HFFc6 (cell line): ENCODE measurements at places on chromosomes 6 and 20.

DNA sequence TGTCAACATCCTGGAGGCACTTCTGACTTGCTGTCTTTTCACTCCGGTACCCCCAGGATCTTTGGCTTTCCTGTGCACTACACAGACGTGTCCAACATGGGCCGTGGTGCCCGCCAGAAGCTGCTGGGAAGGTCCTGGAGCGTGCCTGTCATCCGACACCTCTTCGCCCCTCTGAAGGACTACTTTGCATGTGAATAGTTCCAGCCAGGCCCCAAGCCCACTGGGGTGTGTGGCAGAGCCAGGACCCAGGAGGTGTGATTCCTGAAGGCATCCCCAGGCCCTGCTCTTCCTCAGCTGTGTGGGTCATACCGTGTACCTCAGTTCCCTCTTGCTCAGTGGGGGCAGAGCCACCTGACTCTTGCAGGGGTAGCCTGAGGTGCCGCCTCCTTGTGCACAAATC is 12.0 kb upstream of the MAPRE1 start:
- H3K36me3 ChIP-seq = no peaks in the 10 kb centered on the region; the same call in 1 of the 2 replicates
- peaks cover 14% of the 10 kb centered on the region for H3K4me1 ChIP-seq
- no peak overlapping the region for H3K27ac ChIP-seq
- H3K4me3 ChIP-seq = no peak overlapping the region
- H3K27me3 ChIP-seq = no peaks in the 10 kb centered on the region; the same call in 1 of the 2 replicates
- no peak for DNase-seq

- H3K27me3 ChIP-seq = no peaks in the 10 kb centered on the region; the same call in 1 of the 2 replicates
- DNase-seq = no peak
- peaks cover 24% of the 10 kb centered on the region for H3K4me1 ChIP-seq
- no peak overlapping the region for H3K4me3 ChIP-seq
These were observed 89.9 kb downstream of the CARMIL1 start for GRCh38 chr6:25369036-25369432.

DNA sequence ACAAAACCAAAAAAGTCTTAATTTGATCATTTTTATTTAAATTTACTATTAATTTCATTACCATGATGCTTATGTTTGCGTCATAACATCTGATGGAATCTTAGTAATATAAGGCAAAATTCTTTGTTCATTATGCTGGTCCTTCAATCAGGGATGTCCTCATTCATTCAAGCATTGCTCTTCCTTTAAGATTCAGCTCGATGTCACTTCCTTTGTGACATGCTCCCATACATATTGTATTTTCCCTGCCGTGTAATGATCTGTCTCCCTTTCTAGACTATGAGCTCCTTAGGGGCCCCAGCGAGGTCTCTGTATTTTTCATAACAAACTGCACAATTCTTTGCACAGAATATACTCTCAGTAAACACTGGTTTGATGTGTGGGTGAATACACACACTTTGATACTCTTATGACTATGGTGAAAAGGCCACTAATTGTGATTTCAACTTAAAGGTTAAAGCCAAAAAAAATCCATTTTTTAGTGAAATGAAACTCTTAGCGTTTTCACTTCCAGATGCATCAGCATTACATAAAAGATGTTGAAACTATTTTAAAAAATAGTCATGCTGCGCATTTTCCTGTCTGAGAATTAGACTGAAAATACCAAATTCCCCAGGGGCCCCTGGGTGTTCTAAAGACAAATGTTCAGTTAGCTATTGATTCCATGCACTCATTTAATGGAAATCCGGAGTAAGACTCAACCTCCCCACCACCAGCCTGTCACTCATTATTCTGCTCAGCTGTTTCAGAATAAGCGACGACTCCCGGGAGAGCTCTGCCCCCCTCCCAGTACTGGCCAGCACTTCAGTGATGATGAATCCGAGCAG is 169.7 kb downstream of the ATXN1 start:
- peaks cover 3% of the 10 kb centered on the region for H3K27me3 ChIP-seq
- no peak overlapping the region for H3K4me3 ChIP-seq
- DNase-seq = no peak

DNA sequence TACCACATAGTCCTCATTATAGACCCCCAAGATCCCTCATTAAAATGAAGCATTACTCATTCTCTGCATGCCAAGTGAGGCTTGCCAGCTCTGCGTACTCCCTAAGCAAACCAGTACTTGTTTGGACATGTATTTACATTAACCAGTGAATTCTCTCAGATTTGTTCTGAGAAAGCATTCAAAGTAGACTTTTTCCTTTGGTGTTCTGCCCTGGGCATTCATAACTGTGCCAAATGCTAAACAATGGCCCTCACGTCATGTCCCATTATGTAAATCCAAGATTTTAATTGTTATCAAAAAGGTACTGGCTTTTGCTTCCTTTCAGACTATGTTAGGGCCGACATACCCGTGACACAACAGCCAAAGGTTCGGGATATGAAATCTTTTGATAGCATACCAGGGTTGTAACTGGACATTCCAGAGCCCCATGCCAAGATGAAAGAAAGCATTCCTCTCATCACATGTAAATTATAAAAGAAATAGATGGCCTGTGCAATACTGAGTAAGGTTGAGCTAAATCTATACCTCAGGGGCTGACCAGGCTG is 164.2 kb downstream of the ADAT2 start:
- H3K4me3 ChIP-seq = no peak overlapping the region
- DNase-seq = no peak
- H3K36me3 ChIP-seq = peaks cover 6% of the 10 kb centered on the region; the same call in 1 of the 2 replicates
- H3K4me1 ChIP-seq = peaks cover 24% of the 10 kb centered on the region

- H3K27me3 ChIP-seq = no peaks in the 10 kb centered on the region
- H3K36me3 ChIP-seq = no peaks in the 10 kb centered on the region
- peak; percentile 10 for DNase-seq
- H3K27ac ChIP-seq = no peak overlapping the region
- H3K4me1 ChIP-seq = peaks cover 9% of the 10 kb centered on the region
These were observed 456.9 kb upstream of the ID4 start for GRCh38 chr6:19380293-19380692.

DNA sequence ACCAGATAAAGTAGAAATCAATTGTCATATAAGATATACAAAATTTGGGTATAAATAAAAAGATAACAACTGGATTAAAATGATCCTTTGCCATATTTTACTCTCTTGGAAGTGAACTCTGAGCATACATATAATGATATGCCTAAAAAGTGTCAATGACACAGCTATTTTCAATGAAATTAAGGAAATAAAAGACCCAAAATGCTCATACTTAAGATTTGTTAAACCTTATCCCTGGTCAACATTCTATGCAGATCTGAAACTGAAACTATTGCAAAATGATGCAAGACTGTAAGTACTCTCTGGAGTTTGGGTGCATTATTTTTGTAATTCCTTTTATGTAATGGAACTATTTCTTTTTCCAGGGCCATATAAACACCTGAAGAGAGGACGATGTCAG is 119.0 kb upstream of the SGK1 start:
- H3K4me3 ChIP-seq = peak overlapping the region; percentile 78
- peaks cover 30% of the 10 kb centered on the region for H3K4me1 ChIP-seq
- no peaks in the 10 kb centered on the region for H3K36me3 ChIP-seq
- peak overlapping the region; percentile 95 for H3K27ac ChIP-seq

GRCh38 chr20:25289886-25290597 is 42.2 kb downstream of the PYGB start:
- no peak for DNase-seq
- H3K27ac ChIP-seq = no peak overlapping the region
- peaks cover 4% of the 10 kb centered on the region for H3K27me3 ChIP-seq
- H3K4me1 ChIP-seq = no peaks in the 10 kb centered on the region
- H3K36me3 ChIP-seq = peaks cover 25% of the 10 kb centered on the region

DNA sequence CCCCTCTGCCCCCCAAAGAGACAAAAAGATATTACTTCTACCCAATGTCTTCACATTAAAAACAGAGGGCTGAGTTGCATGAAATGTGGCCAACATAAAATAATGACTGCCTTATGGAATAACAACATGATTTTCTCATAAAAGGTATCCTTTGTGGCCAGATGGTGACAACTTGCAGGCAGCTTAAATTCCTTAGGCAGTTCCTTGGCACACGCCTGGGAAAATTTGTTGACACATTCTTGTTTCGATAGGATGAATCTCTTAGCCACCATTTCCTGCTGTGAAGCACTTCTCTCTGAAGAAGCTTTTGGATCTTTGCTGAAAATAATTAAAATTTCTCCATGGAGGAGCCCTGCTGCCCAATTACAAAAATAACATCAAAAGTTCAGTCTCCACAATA is 109.0 kb upstream of the COL21A1 start:
- peak overlapping the region; percentile 3; the same call in 1 of the 2 replicates for H3K27ac ChIP-seq
- H3K27me3 ChIP-seq = peaks cover 4% of the 10 kb centered on the region
- no peak overlapping the region for H3K4me3 ChIP-seq
- peaks cover 46% of the 10 kb centered on the region for H3K4me1 ChIP-seq

GRCh38 chr20:36856691-36857635 is 19.0 kb upstream of the TLDC2 start:
- H3K27ac ChIP-seq = peak overlapping the region; percentile 92
- peak overlapping the region; percentile 83 for H3K4me3 ChIP-seq
- H3K27me3 ChIP-seq = peaks cover 1% of the 10 kb centered on the region
- peaks cover 88% of the 10 kb centered on the region for H3K4me1 ChIP-seq
- H3K36me3 ChIP-seq = peaks cover 17% of the 10 kb centered on the region

DNA sequence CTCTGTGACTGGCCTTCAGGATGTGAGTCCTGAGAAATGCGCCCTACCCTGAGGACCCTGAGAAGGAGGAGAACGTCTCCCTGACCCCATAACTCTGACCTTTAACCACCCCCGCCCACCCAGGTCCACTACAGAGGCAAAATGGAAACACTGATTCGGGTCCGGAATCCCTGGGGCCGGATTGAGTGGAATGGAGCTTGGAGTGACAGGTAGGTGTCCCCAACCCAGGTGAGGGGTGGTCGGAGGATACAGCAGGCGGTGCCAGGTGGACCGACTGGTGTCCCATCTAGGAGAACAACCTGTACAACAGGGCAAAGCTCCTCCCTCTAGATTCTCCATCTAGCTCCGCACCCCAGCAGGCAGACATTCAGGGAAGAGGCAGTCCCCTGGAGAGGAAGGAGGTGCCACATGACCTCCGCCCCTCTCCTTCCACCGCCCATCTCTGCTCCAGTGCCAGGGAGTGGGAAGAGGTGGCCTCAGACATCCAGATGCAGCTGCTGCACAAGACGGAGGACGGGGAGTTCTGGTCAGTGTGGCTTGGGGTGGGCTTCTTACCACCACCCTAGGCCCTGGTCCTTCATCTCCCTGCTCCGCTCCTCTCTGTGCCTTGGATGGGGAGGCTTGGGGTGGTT is 17.6 kb downstream of the CAPN11 start:
- DNase-seq = no peak
- peaks cover 57% of the 10 kb centered on the region for H3K4me1 ChIP-seq
- no peak overlapping the region for H3K27ac ChIP-seq
- H3K27me3 ChIP-seq = peaks cover 1% of the 10 kb centered on the region; the same call in 1 of the 2 replicates

GRCh38 chr6:20919677-20920385 is 385.6 kb downstream of the CDKAL1 start:
- no peak overlapping the region for H3K27ac ChIP-seq
- H3K36me3 ChIP-seq = peaks cover 20% of the 10 kb centered on the region
- DNase-seq = no peak
- H3K27me3 ChIP-seq = no peaks in the 10 kb centered on the region
- peaks cover 47% of the 10 kb centered on the region for H3K4me1 ChIP-seq
- no peak overlapping the region for H3K4me3 ChIP-seq

DNA sequence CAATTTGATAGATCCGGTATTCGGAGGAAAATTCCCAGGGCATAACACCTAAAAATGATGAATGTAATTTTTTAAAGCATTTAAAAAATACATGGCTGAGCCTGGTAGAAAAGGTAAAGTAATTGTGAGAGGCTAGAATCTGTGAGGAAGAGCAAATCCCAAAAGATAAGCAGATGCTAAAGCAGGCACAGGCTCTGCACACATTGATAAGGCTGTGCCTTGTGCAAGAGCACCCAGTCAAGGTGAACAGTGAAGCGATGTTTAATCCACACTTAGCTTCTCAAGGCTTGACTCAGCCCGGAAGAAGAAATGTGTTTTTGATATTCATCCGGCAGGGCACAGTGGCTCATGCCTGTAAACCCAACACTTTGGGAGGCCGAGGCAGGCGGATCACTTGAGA is 5.1 kb upstream of the EPB41L2 start:
- H3K27ac ChIP-seq = no peak overlapping the region
- no peak overlapping the region for H3K4me3 ChIP-seq
- H3K4me1 ChIP-seq = peaks cover 9% of the 10 kb centered on the region
- H3K36me3 ChIP-seq = no peaks in the 10 kb centered on the region

DNA sequence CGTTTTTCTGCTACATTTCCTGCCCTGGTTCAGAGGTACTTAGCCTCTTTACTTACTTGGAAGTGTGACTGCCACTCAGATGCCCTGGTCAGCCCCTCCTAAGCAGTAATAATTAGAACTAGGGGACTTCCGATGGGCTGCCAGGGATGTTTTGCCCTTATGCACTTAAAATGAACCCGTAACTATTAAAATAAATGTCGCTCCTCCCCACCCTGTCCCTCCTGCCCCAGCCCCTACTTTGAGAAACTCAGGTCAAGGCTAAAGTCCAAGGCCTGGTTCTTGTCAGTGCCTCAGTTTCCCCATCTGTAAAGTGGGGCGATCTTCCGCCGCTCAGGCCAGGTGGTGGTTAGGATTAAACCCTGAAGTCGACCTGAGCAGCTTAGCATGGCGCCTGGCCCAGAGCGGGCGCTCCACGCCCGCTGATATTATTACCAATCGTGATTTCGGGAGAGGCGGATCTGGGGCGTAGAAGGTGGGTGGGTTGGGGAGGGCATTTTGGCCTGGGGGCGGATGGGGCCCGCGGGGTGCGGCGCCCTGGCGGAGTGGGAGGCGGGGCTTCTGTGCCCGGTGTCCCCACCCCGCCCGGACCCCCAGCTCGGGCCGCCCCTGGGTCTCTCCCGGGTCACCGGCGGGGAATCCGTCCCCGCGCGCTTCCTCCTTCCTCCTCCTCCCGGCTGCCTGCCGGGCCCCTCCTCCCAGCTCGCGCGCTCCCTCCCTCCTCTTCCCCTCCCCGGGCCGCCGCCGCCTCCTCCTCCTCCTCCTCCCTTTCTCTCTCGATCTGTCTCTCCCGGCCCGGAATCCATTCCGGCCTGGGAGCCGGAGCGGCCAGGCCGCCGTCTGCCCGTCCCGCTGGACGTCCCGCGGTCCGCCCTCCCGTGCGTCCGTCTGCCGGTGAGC is at the start of gene SRC:
TSS of gene SRC (plus strand) at position 802 of the 897 bp plus-strand sequence. CDS start 38,014 bp downstream, outside the sequence.
- peaks cover 38% of the 10 kb centered on the region for H3K4me1 ChIP-seq
- peak within 1 kb of the TSS; percentile 82 for H3K4me3 ChIP-seq
- H3K36me3 ChIP-seq = peaks cover 12% of the 10 kb centered on the region
- no peaks in the 10 kb centered on the region; the same call in 1 of the 2 replicates for H3K27me3 ChIP-seq
- peak within 1 kb of the TSS; percentile 58 for H3K27ac ChIP-seq
- DNase-seq = peak; percentile 64

- peak overlapping the region; percentile 63 for H3K27ac ChIP-seq
- H3K36me3 ChIP-seq = no peaks in the 10 kb centered on the region; the same call in 1 of the 2 replicates
- H3K27me3 ChIP-seq = peaks cover 3% of the 10 kb centered on the region
- DNase-seq = peak; percentile 89
These were observed 40.4 kb upstream of the PRELID3B start for GRCh38 chr20:59082981-59083380.
